ENCODE measurements at places on chromosomes 13 and 19. TPM values are rescaled to one million over a fixed set of nuclear protein-coding genes. Genes with fewer than 3 reads are reported as not detected.
A peak's percentile ranks its signal among the peaks of the same experiment; 100 is the strongest.

DNA sequence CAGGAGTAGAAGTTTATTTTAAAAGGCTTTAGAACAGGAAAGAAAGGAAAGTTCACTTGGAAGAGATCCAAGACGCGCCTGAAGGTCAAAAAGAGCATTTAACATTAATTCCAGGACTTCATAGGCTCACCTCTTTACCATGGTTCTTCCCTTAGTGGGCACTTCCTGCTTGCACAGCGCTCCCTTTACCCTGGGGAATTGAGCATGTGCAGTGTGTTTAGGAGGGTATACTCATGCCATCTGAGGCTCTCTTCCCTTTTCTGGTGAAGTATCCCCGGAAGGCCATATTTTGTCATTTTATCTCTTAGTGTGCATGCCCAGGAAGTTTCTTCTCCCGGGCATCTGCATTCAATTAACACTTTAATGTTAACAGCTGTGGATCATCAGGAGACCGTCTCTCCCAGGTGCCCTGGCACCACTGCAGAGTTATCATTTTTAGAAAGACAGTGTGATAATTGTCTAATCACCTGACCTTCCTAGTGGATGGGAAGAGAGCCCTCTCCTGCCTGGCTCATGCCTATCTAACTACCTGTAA is 66.1 kb upstream of the ABCC4 start:
- no peak overlapping the region for H3K4me3 ChIP-seq
- no peaks in the 10 kb centered on the region for H3K36me3 ChIP-seq
- H3K27me3 ChIP-seq, result no peaks in the 10 kb centered on the region
- peak; percentile 17 for DNase-seq

Gene CEACAM3
- polyA plus RNA-seq, result 5.9 TPM

Gene ODAD3
- polyA plus RNA-seq, result 0.61 TPM

GRCh38 chr19:45733160-45733810 is at the start of gene MEIOSIN:
MEIOSIN (plus strand) TSS chr19:45733439; CDS start chr19:45735377, 1,938 bp downstream.
- no peak for DNase-seq
- H3K27me3 ChIP-seq, result no peaks in the 10 kb centered on the region
- H3K4me3 ChIP-seq, result no peak within 1 kb of the TSS
- H3K27ac ChIP-seq, result no peak within 1 kb of the TSS

Gene TEKTIP1
- 0.45 TPM for polyA plus RNA-seq

Data from CD14-positive monocyte (primary cell).